ENCODE measurements at places on chromosomes 5 and 9.
A peak's percentile ranks its signal among the peaks of the same experiment; 100 is the strongest.

DNA sequence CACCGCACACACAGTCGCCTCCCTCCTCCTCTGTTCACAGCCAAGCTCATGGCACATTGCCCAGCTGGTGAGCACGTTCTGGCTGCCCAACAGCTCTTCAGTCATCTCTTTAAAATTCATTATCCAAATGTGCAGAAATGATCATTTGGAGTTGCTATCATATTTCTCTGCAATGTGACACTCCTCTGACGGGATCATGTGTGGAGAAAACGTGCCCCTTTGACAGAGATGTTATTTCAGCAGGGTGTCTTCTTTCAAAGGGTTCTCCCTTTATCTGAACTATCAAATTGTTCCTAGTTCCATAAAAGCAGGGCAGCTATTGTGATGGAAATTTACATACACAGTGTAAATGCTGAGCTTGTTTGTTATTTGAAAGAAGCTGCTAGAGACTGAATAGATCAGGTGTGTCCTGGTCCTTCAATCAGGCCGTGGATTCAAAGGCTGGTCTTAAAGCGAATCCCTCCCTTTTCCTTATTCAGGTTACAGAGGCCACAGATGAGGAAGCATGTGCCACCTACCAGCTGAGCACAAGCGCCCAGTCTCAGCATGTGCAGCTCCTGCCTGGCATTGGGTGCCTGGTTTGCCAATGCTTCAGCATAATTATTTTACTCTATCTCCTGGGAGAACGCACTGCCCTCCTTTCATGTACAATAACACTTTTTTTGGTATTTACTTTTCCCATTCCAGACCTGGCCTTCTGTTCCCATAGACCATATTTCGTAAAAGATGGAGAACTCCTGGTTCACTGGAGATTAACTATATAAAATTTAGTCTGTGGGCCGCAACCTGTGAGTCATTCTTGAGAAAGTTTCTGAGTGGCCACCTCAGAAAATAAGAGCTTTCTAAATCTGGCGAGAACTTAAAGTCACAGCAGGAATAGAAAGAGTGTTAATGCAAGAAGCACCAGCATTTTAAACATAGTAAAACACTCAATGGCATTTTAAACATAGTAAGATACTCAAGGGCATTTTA is 433.7 kb downstream of the ENC1 start:
- no peak for DNase-seq

DNA sequence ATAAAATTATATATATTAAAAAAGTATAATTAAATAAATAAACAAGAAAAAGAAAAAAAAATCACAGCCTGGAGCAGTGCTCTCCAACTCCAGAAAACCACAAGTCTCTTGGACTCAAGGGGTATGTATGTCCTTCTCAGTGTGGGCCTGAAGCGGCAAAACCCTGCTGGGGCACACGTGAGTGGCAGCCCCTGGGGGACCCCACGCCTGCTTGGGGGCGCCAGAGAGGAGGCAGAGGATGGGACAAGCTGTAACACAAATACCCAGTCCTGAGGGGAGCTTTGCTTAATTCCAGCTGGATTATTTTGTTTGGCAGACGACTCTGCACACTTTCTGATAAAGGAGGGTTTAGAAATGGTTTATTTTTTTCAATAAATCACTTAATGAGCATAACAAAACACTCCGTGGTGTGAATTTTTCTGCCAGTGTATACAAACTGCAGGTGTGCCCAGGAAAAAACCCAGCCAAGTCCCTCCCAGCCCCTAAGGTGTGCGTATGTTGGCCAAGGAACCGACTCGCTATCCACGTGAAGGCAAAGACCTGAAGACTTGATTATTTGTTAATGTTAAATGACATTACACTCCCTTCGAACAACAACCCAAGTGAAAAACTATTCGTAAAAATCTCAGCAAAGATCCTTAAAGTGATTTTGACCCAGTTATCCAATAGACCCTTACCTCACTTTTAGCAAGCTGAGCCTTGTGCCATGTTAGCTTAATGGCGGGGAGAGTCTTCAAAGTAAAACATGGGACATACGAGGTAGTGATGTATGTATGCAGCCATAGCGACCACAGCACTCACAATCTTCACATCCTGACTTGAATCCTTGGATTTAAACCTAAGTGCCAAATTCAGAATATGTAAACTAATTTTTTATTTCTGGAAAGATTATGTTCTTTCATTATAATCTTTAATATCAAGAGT is 32.9 kb downstream of the ANKH start:
- no peak for DNase-seq

DNA sequence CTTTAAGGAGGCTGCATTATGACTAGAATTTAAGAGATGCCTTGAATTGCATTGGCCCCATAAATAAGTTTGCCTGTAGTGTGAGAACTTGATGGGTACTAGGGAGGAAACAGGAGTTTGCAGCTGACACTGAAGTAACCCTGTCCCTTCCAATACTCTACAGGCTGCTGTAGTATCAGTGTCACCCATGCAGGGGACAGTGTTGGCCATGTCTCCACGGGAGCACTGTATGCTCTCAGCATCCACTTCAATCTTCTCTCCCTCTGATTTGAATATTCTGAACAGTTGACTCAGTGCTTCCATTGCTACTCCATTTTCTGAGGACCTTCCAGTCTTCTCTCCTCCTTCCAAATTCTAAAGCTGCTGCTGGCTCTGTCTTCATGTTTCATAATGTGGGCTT is 11.4 kb upstream of the IFNA14 start:
- no peak for DNase-seq

DNA sequence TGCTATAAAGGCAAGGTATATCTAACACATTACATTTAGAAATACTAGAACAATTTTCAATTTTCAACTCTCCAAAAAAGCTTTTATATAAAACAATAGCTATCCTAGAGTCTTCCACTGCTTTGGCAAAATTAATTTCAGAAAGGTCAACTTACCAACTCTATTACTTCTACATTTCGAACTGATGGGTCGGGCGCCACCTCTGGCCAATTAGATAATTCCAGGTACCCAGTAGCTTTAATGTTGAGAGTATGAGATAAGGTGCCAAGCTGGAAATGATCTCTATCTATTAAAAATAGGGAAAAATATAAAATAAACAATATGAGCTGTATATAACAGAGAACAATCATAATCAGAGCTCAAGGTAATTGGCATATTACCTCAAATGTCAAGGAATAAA is 166.6 kb downstream of the AP3B1 start:
- DNase-seq: peak; percentile 22

GRCh38 chr5:67879620-67880510 is 335.7 kb upstream of the PIK3R1 start:
- DNase-seq: peak; percentile 15

GRCh38 chr9:127686461-127687393 is 20.1 kb upstream of the CFAP157 start:
- no peak for DNase-seq

GRCh38 chr9:89357331-89358197 is 39.3 kb downstream of the SECISBP2 start:
- no peak for DNase-seq

GRCh38 chr5:83703059-83703458 is 17.6 kb downstream of the HAPLN1 start:
- no peak for DNase-seq

DNA sequence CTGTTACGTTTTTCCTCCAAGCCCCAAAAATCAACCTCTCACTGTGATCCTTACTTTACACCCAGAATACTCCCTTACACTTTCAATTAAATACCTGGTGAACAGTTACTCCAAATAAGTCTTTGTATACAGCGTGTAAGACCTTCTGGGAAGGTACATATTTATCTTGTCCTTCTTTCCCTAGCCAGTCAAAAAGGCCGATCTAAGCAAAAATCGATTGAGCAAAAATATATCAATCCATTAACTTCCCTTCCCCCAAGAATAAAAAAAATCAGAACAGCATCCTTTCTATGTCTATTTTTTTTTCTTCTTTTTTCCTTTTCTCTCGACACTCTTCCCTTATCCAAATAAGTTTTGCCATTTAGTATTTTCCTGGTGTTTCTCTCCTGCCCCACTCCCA is 71.3 kb downstream of the ABHD17B start:
- no peak for DNase-seq

DNA sequence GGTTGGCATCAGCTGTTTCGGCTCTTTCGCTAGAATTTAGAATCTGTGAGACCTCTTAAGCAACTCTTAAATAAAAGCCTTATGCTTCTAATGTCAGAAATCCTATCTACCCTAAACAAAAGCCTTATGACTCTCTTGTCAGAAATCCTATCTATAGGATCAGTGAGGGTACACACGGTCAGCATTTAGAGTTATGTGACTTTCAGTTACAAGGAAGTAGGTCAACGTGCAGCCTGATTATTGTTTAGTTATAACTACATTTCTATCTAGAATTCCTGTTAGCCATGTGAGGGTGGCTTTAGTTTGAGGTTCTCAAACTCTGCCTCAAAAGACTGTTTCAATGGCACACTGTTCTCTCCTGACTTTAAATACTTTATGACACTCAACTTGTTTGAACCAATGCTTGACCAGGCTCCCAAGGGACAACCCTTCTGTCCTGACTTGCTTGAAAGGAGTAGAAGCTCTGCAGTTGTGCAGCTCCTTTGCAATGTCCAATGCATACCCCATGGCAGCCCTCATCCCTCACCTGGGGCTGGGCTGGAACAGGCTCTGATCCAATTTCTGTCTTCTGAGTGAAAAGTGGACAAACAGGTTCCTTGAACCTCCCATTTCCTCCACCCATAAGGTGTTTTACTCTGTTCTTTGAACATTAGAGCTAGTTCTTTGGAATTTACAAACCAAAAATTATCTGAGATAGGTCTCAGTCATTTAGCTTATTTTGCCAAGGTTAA is 251.6 kb upstream of the PIK3R1 start:
- DNase-seq: no peak

DNA sequence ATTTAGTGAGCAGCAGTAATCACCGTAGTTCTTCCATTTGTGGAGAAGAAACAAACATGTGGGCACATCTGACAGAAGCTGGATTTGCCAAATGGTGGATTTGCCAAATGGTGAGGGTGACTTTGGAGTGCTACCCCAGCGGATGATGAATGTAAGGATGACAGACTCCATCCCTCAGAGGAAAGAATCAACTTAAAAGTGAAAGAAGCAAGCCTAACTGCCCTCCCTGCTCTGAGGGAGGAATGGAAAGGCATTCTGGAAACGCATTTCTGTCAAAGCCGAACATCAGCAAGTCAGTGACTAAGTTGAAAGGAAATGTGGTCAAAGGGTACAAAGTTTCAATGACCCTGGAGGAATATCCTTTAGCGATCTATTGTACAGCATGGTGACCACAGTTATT is 143.5 kb downstream of the GPBP1 start:
- DNase-seq: no peak

All from hematopoietic multipotent progenitor cell treated with erythropoietin and hydrocortisone succinate and interleukin-3 and kit ligand, for 4 days (in vitro differentiated cells).